ENCODE measurements at places on chromosomes 2 and 18.

DNA sequence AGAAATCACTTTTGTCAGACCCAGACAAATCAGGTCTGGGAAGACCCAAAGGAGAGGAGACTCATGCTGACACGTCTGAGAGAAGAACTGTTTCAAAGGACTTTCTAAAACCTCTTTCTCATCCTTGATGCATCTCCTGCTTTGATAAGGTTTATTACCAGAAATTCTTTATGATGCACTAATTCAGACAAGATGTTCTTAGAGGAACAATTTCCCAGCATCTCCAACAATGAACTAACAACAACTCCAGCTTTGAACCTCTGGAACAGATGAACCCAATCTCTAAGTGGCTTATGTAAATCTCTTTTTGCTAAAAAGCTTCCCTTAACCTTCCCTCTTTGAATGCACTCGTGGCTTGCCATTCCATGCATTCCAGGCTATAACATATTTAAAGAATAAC is 15.9 kb upstream of the SERPINB11 start:
- no peak for DNase-seq

GRCh38 chr2:128458505-128458904 is 139.8 kb upstream of the HS6ST1 start:
- no peak for DNase-seq

DNA sequence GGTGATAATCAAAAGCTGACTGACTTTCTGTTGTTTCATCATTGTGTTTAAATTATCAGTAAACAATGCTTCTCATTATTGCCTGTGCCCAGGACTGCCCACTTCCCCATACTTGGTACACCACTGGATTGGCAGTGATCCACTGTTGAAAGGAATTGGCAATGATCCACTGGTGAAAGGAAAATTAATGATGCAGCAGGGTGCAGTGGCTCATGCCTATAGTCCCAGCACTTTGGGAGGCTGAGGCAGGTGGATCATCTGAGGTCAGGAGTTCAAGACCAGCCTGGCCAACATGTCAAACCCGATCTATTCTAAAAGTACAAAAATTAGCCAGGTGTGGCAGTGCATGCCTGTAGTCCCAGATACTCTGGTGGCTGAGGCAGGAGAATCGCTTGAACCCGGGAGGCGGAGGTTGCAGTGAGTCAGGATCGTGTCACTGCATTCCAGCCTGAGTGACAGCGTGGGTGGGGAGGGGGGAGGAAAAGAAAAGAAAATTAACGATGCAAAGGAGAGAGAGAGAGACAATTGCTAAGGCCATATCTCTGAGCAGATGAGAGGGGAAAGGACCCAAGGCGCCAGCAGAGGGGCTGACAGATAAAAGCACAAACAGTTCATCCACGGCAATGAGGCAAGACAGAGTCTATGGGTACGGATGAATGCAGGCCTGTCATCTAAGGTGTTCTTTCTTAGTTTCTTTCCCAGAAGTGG is 10.2 kb upstream of the GTF2A1L start:
- peak; percentile 42 for DNase-seq

DNA sequence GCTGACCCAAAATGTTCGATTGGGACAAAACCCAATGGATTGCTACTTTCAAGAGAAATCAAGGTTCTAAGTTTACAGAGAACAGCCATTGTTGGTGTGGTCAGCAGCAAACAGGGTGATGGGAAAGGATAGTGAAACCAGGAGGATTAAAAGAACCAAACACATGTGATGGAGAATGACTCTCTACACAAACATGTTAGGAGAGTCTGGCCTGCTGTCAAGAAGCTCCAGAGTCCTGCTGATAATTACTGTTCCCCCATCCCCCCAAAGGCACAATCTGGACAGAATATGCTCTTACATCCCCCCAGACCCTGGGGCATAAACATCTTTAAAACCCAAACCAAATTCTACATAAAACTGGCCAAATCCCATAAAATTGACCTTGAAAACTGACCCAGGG is 32.0 kb upstream of the ACYP2 start:
- no peak for DNase-seq

DNA sequence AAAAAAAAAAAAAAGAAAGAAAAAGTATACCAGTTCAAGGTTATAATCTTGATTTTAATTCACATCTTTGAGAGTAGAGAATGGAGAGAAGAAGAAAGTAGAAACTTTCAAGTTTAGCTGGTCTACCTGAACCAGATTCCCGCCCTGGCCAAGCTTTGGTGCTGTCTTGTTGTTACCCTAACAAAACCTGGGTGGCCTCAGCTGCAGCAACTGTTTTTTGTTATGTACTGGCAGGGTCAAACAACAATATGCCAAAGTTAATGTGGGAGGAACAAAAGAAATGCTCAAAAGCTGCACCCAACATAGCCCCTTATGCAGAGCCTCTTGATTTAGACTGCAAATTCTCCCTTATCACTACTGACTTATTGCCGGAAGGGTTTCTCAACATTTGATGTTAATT is 165.3 kb upstream of the TFPI start:
- no peak for DNase-seq

DNA sequence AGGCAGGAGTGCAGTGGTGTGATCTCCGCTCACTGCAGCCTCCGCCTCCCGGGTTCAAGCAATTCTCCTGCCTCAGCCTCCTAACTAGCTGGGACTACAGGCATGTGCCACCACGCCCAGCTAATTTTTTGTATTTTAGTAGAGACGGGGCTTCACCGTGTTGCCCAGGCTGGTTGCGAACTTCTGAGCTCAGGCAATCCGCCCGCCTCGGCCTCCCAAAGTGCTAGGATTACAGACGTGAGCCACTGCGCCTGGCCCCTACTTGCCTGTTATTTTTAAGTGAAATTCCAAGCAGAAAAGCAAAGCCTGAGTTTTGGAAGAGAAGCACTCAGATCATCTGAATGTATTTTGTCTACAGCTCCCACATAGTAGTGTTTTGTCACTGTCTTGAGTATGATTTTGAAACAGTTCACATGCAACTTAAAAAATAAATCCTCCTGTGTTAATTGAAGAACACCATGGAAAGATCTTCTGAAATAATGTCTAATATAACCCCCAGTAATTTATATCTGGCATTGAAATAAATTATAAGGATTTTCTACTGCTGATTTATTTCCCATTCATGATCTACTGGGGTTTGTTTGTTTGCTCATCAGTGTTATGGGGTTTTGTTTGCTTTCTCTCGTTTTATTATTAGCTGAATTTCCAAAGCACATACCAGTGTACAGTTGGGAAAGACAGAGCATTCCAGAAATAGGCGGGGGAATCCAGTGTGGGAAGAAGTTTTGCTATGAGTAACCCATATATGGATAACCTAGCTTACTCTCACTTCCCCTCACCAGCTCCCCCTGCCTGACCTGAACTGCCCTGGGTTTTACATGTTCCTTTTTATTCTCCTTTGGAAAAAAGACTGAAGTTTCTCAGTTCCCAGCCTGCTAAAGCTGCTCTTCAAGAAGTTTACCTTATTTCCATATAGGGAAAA is 80.1 kb upstream of the MAP3K20 start:
- DNase-seq = peak; percentile 51

All from LoVo (cell line).